Activated CD4-positive, alpha-beta T cell treated with anti-CD3 and anti-CD28 coated beads for 24 hours (primary cell): ENCODE measurements at places on chromosomes 11 and 22.
A peak's percentile ranks its signal among the peaks of the same experiment; 100 is the strongest.

DNA sequence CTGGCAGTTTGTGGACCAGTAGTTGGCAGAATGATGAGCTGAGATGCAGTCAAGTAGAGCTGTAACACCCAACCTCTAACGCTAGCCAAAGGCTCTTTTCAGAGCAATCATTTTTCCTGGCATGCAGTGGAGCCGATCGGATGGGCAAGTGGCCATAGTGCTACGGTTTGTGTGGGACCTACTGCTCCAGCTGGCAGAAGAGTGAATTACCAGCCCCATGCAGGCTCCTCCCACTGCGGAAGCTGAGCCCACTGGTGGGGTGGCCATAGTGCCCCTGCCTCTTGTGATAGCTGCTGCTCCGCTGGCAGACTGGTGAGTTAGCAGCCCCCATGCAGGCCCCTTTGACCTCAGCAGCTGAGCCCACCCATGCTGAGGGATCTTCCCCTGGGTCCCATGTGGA lies 27.0 kb upstream of the SC5D start:
- no peak for DNase-seq

GRCh38 chr11:72918851-72919250 lies 104.6 kb downstream of the ATG16L2 start:
- no peak for DNase-seq

GRCh38 chr11:65116370-65117205 lies 913 bp downstream of the ZNHIT2 start:
- peak; percentile 35 for DNase-seq

DNA sequence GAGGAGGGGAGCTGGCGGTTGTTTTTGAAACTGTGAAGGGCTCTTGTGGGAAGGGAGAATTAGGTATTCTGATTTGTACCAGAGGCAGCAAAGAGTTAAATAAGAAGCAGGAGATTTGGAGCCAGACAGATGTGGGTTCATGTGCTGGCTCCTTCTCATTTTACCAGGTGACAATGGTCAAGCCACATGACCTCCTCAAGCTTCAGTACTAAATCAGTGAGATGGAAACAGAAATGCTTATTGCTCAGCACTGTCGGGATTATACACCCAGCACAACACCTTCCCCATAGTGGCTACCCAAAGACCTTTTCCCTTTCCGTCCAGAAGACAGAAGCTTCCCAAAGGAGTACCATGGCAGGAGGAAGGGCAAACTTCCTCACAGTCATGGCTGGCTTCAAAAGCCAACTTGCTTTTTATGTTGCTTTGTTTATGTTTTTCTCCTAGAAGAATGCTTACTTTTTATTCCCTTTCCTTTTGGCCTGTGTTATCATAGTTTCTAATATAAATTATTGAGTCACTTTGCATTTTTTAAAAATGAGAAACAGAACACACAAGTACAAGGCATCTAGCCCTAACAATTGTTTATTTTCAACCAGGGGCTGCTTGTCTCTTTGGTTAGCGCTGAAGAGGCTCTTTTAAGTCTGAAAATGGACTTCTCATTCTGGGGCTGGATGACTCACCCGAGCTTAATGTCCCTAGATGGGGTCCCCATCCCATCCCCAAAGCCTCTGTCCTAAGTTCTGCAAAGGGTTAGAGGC lies 181.5 kb upstream of the ZBED5 start:
- DNase-seq = no peak

DNA sequence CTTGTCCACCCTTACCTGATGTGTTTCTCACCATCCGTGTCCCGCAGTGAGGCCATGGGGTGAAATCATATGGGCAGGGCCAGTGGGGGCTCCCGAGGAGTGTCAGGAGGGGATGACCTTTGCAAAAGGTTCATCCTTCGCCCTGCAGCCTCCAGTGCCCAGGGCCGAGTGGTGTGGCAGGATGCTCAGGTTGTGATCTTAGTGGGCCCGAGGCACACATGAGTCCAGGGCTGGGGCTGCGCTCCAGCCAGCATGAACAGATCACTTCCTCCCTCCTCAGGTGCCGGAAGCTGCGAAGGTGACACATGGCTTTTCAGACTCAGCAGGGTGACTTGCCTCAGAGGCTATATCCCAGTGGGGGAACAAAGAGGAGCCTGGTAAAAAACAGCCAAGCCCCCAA lies 2.8 kb upstream of the FKBP2 start:
- DNase-seq = no peak

GRCh38 chr11:105740164-105740903 lies 130.5 kb downstream of the GRIA4 start:
- no peak for DNase-seq

- no peak for DNase-seq
Observed at GRCh38 chr11:108125096-108125495, 3.7 kb downstream of the ACAT1 start.

DNA sequence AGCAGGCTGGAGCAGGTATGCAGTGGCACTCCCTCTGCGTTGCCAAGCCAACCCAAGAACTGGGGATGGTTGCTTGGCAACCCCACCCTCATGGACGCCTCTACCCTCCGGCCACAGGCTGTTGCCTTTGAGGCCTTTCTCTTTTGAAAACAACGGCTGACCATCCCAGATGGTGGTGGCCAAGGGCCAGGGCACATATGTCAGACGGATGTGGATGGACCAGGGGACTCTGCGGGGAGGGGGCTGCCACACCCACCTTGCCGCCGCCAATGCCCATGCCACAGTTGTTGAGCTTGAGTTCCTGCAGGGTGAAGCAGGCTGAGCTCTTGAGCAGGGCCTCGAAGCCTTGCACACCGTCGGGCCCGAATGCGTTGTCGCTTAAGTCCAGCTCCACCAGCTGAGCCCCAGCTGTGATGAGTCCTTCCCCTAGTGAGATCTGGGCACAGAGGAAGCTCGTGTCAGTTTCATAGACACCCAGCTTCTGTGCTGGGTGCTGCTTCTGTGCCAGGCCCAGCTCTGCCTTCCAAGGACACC lies 21.5 kb downstream of the RANGAP1 start:
- DNase-seq = no peak

- DNase-seq = no peak
Observed at GRCh38 chr11:119977561-119977860, 160.4 kb downstream of the TRIM29 start.

DNA sequence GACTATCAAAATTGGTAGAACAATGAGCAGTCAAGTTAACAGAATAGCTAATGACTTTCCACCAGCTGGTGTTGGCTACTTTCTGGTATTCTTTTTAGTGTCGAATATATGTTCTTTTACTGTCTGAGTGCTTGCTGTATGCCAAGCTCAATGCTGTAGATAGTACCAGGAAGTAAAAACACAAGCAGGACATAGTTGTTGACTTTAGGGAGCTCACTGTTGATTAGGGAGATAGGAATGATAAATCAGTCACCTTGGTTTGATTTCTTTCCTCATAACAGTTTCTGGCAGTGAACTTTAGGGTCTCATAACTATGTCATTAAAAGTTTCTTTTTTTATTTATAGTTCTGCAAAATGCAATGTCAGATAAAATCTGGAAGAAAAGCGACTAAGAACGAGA lies 9.0 kb downstream of the HMGXB4 start:
- no peak for DNase-seq

GRCh38 chr11:93756748-93757147 lies 15.3 kb downstream of the C11orf54 start:
- DNase-seq = no peak

GRCh38 chr22:24758164-24758799 lies 16.2 kb downstream of the PIWIL3 start:
- peak; percentile 35 for DNase-seq

DNA sequence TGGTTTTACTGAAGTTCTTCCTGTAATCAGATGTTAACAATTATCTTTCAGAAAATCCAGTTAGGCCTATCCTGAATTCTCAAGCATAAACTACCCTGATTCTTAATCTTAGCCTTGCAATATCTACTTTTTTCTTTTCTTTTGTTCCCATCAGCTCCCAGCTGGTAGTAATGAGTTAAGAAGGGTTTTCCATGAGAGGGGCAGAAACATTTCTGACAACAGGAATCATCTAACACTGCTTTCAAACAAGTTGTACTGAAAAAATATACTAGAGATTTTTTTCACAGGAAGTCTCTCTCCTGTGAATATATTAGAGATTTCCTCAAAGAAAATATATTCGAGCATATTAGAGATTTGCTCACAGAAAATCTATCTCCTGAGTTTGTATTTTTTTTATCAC lies 3.3 kb upstream of the TRIM6 start:
- no peak for DNase-seq

GRCh38 chr11:126591966-126592489 lies 236.5 kb downstream of the ST3GAL4 start:
- no peak for DNase-seq

DNA sequence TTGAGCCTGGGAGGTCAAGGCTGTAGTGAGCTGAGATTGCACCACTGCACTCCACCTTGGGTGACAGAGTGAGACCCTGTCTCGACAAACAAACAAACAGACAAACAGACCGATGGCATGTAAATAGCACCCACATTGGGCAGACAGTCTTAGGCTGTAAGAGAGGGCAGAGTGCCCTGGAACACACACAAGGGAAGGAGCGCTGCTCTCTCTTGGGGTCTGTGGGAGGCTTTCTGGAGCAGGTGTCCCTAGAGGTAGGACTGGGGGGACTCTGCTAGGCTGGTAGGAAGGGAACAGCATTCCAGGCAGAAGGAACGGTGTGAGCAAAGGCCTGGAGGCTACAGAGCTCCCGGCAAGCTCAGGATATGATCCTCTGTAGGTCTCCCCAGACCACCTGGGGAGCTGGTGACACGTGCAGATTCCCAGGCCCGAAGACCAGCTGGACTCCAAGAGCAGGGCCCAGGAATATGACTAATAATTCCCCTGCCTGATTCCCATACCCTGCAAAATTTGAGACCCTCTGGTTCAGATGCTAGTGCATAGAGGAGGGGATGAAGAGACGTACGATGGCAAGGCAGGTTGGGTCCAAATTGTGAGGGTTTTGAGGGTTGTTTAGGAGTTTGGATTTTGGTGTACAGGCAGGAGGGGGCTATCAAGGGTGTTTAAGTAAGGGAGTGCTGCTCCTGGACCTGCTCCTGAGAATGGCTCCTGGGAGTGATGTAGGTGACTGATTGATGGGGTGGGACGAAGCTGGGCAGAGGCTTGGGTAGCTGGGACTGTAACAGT lies 11.6 kb downstream of the SMIM38 start:
- no peak for DNase-seq
